ENCODE measurements at places on chromosomes 6 and 20. TPM values are rescaled to one million over a fixed set of nuclear protein-coding genes. Genes with fewer than 3 reads are reported as not detected.

- no peaks in the 10 kb centered on the region for H3K36me3 ChIP-seq
- no peak for DNase-seq
- H3K27me3 ChIP-seq: no peaks in the 10 kb centered on the region
- peak overlapping the region; percentile 34 for H3K27ac ChIP-seq
Measured at GRCh38 chr6:35495258-35496035, 1.4 kb downstream of the TEAD3 start.

DNA sequence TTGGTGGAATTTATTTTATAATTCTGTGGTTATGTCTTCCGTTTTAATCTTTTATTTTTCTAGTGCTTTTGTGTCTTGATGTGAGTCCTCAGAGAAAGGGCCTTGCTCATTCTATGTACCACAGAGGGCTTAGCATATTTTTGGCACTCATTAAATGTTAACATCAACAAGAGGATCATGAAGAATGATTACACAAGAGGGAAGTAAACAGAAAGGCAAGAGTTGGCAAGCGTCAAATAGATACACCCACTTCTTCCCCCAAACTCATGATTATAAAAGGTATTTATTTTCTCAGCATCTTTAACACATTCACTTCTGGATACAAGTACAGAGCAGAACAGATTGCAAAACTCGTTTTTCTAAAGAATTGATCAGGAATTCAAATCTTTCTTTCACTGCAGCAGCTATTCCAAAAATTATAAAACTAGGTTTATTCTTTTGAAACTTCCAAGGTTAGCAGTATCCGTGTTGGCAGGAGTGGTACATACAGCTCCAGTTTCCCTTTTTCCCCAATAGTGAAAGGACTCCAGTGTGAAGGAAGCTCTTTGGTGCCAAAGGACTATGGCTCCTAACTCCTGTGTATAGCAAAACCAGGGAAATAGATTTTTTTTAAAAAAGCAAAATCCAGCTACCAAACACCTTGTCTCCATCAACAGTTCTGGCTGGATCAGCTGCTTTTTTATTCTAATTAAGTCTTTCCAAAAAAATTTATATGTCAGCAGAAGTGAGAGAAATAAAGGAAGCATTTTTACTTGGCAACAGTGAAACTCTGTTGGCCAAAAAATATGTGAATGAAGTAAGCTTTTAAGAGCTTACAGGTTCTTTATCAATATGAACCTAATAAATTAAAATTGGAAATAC is 221.9 kb downstream of the ADGRG6 start:
- no peak for DNase-seq
- H3K4me1 ChIP-seq: no peaks in the 10 kb centered on the region
- no peak overlapping the region for H3K27ac ChIP-seq

- no peak overlapping the region for H3K27ac ChIP-seq
- peaks cover 6% of the 10 kb centered on the region for H3K36me3 ChIP-seq
- DNase-seq: no peak
- no peaks in the 10 kb centered on the region for H3K4me1 ChIP-seq
- no peaks in the 10 kb centered on the region for H3K27me3 ChIP-seq
Measured at GRCh38 chr6:151015101-151015700, 149.7 kb downstream of the MTHFD1L start.

- H3K4me3 ChIP-seq: no peak overlapping the region
- H3K27ac ChIP-seq: no peak overlapping the region
- no peak for DNase-seq
- H3K36me3 ChIP-seq: no peaks in the 10 kb centered on the region
- no peaks in the 10 kb centered on the region for H3K4me1 ChIP-seq
Measured at GRCh38 chr6:10809098-10809497, 29.2 kb downstream of the MAK start.

DNA sequence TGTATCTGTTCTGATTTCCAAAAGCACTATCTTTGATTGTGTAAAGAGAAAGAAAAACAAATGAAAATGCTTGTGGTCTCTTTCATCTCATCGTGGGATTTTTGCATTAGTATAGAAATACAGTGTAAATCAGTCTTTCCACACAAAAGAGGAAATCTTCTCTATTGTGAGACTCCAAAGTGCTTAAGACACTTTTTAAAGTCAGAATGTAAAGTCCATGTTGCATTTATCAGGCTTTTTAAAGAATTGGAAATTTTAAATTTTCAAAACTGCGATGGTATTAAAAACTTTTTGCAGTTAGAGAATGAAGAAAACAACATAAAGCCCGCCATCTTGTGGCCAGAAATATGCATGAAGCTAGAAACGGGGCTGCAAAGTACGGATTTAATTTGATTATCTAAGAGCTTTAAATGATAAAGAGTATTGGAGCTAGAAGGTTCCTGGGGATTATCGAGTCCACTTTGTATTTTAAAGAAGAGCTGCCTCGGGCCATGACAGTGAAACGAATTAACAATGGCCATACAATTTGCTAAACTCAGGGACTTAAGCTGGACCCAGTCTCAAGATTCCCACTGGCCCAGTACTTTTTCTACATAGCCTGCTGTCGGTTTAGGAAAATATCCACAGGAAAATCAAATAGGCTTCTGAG is 339.6 kb downstream of the ARHGAP18 start:
- DNase-seq: peak; percentile 73
- no peaks in the 10 kb centered on the region for H3K27me3 ChIP-seq
- H3K4me1 ChIP-seq: peaks cover 6% of the 10 kb centered on the region
- no peak overlapping the region for H3K27ac ChIP-seq

DNA sequence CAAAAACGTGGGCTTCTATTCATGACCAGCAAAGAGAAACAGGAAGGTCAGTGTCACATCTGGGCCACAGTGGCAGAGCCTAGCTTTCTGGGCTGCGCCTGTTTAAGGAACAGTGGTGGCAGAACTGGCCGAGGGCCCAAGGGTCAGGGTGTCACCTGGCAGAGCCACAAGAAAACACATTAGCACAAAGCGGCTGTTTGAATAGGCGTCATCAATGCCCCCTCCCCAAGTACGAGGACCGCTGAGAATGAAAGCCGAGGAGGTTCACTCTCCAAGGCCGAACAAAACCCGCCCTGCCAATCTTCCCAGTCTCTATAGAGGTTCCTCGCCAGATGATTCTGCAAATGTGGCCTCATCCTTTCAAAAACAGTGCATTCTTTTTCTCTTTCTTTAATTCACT is 125.2 kb upstream of the TRAF3IP2 start:
- H3K4me1 ChIP-seq: no peaks in the 10 kb centered on the region
- H3K4me3 ChIP-seq: no peak overlapping the region
- no peaks in the 10 kb centered on the region for H3K27me3 ChIP-seq
- DNase-seq: no peak
- H3K36me3 ChIP-seq: no peaks in the 10 kb centered on the region
- no peak overlapping the region for H3K27ac ChIP-seq

GRCh38 chr6:53943395-53943794 is 148.6 kb downstream of the LRRC1 start:
- H3K27me3 ChIP-seq: no peaks in the 10 kb centered on the region
- no peak overlapping the region for H3K4me3 ChIP-seq
- no peaks in the 10 kb centered on the region for H3K36me3 ChIP-seq
- no peak for DNase-seq
- no peaks in the 10 kb centered on the region for H3K4me1 ChIP-seq

- H3K4me1 ChIP-seq: no peaks in the 10 kb centered on the region
- no peak overlapping the region for H3K27ac ChIP-seq
- no peak for DNase-seq
- no peaks in the 10 kb centered on the region for H3K27me3 ChIP-seq
Measured at GRCh38 chr20:52746190-52746589, 226.0 kb upstream of the TSHZ2 start.

GRCh38 chr20:4829514-4830215 is 108.0 kb downstream of the PRND start:
- no peak overlapping the region for H3K4me3 ChIP-seq
- DNase-seq: no peak
- no peaks in the 10 kb centered on the region for H3K36me3 ChIP-seq

- no peaks in the 10 kb centered on the region for H3K4me1 ChIP-seq
- no peaks in the 10 kb centered on the region for H3K27me3 ChIP-seq
- DNase-seq: no peak
- no peak overlapping the region for H3K27ac ChIP-seq
- H3K36me3 ChIP-seq: peaks cover 23% of the 10 kb centered on the region
Measured at GRCh38 chr6:145802141-145802540, 12.5 kb downstream of the FBXO30 start.

DNA sequence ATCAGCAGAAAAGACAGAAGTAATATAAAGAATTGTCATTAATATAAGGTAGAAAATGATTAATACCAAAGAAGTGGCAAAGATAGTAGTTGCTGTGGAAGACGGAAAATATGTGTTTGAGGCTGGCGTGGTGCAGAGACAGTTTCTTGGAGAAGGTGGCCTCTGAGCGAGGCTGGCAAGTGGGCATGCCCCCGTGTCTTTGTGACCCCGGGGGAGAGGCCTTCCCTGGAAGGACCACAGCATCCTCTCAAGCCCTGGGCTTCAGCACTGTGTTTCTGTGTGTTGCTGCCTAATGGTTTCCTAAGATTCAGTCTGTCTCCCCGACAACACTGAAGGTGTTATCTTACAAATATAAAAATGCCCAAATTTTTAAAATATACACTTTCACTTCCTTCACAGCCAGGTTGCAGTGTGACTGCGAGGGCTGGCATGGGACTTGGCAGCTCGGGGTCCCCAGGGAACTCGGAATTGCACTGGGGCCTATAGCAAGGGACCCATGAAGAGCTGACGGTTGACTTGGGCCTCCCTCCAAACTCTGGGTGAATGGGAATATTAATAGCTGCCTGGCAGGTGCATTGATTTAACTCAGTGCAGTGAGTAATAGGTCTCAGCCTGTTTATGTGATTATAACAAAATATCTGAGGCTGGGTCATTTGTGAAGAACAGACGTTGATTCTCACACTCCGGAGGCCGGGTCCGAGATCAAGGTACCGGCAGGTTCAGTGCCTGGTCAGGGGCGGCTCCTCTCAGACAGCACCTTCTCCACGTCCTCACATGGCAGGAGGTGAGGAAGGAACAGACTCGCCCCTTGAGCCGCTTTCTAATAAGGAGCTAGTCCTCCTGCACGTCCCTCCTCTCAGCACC is 47.4 kb upstream of the AFDN start:
- no peak overlapping the region for H3K4me3 ChIP-seq
- H3K4me1 ChIP-seq: peaks cover 18% of the 10 kb centered on the region
- H3K27ac ChIP-seq: no peak overlapping the region
- no peaks in the 10 kb centered on the region for H3K27me3 ChIP-seq
- no peak for DNase-seq
- no peaks in the 10 kb centered on the region for H3K36me3 ChIP-seq

DNA sequence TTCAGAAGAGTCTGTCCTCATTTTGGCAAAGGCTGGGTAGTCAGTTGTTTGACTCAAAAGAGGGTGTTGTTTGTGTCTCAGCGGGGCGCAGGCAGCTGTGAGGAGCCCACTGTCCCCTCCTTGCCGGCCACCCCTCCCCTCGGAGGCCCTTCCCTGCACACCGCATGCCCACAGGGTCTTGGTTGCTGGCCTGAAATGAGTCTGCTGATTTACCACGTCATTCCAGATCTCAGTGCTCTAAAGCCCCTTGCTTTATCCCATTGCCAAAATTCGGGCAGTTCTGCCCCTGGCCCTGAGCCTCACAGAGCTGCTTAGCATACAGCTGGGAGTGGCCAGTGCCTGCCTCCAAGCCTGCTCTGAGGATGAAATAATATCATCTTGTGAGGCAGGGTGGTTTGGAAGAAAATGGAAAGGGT is 220.7 kb downstream of the UST start:
- H3K27me3 ChIP-seq: no peaks in the 10 kb centered on the region
- no peak overlapping the region for H3K4me3 ChIP-seq
- no peak for DNase-seq

GRCh38 chr6:37473364-37474095 is 26.2 kb downstream of the CCDC167 start:
- DNase-seq: no peak
- no peaks in the 10 kb centered on the region for H3K4me1 ChIP-seq
- no peak overlapping the region for H3K4me3 ChIP-seq
- H3K36me3 ChIP-seq: peaks cover 18% of the 10 kb centered on the region
- H3K27ac ChIP-seq: no peak overlapping the region

DNA sequence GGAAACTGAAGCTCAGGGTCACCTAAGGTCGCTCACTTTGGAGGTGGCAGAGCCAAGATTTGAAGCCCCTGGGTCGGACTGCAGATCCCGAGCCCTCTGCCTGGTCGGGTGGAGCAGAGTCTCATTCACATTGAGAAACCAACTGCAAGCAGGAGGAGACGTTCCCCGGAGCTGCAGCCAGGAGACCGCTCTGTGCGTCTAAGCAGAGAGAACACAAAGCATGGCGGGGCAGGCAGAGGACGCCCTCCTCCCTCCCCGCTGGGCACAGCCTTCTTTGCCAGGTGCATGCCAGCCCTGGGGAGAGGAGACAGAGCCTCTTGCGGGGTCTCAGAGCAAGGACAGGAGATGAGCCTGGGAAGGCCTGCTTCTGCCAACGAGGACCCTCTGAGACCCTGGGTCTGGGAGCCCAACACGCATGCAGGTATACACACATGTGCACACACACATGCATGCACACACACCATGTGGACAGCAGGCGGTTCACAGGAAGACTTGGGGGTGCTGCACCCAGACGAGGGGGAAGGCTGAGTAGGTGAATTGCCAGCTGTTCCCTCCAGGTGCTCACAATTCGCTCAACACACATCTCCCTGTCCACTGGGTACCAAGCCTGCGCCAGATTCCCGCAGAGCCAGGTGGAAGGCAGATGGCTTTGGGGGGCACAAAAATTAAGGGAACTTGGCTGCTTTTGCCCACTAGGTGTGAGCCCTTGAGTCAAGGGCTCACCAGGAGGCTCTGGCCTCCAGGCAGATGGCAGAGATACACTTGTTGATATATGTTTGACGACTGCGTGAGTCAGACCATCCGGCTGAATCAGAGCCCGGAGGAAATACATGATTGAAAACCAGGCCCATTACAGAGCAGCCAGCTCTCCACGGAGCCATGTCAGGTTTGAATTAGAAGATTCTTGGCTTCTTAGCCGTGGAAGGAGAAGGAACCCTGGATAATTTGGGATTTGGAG is 5.5 kb upstream of the NTSR1 start:
- no peaks in the 10 kb centered on the region for H3K36me3 ChIP-seq
- DNase-seq: peak; percentile 78
- H3K27ac ChIP-seq: peak overlapping the region; percentile 34
- H3K4me3 ChIP-seq: no peak overlapping the region

- H3K27me3 ChIP-seq: no peaks in the 10 kb centered on the region
- H3K27ac ChIP-seq: no peak overlapping the region
- no peak overlapping the region for H3K4me3 ChIP-seq
- H3K4me1 ChIP-seq: no peaks in the 10 kb centered on the region
- H3K36me3 ChIP-seq: no peaks in the 10 kb centered on the region
- DNase-seq: no peak
Measured at GRCh38 chr6:45640081-45640491, 262.4 kb upstream of the SUPT3H start.

The SPATA25 gene
- 2.0 TPM for total RNA-seq

The MOCS1 gene
- 4.0 TPM for total RNA-seq

The LRRC73 gene
- 0.94 TPM for total RNA-seq

The SLC22A16 gene
- not detected for total RNA-seq
